ENCODE measurements at places on chromosomes 16 and 17.

- no peak for DNase-seq
Observed at GRCh38 chr16:48535369-48535787, 74.6 kb downstream of the N4BP1 start.

DNA sequence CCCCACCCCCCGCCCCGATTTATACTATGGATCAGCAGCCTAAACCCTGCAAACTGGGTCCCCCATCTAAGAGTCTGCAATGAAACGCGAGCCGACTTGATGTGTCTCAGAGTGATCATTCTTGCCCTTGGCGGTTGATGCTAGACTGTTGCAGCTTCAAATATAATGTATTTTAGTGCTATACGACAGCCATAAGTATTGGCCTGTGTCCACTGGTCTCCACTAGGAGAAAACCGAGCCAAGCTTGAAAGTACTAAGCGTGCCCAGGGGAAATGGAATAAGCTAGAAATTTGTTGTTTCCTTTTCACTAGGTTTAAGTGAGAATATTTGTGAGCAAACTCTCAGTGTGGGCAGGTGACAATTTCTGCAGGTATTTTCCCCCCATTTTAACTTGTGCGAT, 711.2 kb downstream of the MAF start:
- no peak for DNase-seq

GRCh38 chr17:5770441-5771270, 186.3 kb upstream of the NLRP1 start:
- DNase-seq = no peak

DNA sequence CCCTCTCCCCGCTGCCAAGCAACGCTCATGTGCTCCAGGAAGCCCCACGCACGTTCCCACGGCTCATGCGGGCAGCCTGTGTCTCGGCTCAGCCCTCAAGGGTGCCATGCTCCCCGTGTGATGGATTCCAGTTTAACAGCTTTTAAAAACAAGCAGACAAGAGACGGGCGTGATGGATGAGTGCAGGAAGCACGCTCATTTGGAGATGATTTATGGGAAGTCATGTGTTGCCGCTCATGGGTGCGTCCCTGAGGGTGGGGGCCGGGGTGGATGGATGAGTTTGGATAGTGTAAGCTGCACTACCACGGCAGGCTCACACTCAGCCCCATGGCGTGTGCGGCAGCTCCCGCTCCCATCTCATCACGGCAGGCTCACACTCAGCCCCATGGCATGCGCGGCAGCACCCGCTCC, 132.8 kb downstream of the RBFOX3 start:
- no peak for DNase-seq

- DNase-seq = no peak
Observed at GRCh38 chr17:78125138-78125913, 3.2 kb downstream of the TMC6 start.

GRCh38 chr17:4340914-4341615, 25.4 kb downstream of the UBE2G1 start:
- no peak for DNase-seq

- DNase-seq = no peak
Observed at GRCh38 chr17:74351552-74352210, 10.0 kb downstream of the BTBD17 start.

DNA sequence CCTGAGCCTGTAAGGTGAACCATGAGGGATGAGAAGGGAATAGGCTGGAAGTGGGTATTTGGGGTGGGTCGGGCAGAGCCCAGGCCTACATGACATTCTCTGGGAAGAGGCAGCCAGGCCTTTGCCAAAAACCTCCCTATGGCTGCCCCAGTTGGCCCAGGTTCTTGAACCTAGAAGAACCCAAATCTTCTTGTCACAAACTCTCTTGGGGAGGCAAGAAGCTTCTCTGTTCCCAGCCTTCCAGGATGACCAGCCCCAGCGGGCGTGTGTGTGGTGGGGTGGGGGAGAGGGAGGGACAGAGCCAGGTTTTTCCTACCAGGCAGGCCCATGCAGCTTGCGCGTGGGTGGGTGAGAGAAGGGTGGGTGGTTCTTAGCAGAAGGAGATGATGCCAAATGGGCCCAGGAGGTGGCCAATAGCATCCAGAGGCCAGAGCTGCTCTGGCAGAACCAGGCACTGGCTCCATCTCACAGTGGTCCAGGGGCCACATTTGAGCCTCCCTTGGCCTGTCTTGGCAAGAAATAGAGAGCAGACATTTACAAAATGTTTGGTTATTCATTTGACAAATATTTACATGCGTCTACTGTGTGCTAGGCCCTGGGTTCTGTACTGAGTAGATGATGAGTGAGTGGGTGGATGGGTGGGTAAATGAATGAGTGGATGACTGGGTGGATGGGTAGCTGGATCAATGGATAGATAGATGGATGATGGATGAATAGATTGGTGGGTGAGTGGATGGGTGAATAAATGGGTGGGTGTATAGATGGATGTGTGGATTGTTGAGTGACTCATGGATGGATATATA, 44.3 kb upstream of the PLCG2 start:
- DNase-seq = no peak

- DNase-seq = no peak
Observed at GRCh38 chr17:48748718-48749566, 20.4 kb upstream of the HOXB13 start.

DNA sequence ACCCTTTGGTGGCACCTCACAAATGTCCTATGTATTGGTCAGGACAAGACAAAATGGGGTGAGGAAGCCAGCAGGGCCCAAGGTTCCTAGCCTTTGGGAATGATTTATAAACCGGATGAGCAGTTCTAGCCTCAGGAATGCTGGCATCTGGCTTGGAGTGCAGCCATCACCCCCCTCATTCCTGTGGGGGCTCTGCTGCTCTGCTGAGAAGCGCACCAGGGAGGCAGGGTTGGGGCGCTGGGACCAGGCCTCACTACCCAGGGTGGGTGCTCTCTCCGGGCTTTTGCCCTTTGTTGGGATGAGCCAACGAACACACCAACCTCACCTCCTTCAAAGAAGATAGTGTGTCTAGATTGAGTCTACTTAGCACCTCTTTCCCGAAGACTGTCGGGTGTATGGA, 39.2 kb downstream of the TMEM11 start:
- DNase-seq = no peak

- DNase-seq = no peak
Observed at GRCh38 chr17:71192039-71192555, 928.7 kb upstream of the SOX9 start.

GRCh38 chr16:13335879-13336278, 434.5 kb downstream of the SHISA9 start:
- no peak for DNase-seq

- no peak for DNase-seq
Observed at GRCh38 chr17:48738803-48739526, 10.4 kb upstream of the HOXB13 start.

- DNase-seq = no peak
Observed at GRCh38 chr16:66418165-66418962, 8.7 kb upstream of the BEAN1 start.

DNA sequence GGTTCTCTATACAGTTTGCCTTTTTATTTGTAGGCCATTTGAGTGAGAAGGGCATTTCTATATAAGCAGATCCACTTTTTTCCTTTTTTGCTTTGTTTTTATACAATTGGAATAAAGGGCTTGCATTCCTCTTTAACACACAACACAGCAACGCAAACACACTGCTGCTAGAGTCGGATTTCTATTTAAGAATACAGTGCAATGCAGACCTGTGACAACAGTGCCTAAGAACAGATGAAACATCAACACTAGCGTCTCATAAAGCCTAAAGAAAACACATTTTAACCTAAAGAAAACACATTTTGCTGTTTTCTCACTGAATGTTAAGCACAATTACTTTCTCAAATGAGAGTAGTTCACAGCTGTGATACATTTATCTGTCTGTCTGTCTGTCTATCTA, 1141.1 kb downstream of the CDH11 start:
- no peak for DNase-seq

- DNase-seq = no peak
Observed at GRCh38 chr16:4904942-4905615, 31.9 kb downstream of the PPL start.

DNA sequence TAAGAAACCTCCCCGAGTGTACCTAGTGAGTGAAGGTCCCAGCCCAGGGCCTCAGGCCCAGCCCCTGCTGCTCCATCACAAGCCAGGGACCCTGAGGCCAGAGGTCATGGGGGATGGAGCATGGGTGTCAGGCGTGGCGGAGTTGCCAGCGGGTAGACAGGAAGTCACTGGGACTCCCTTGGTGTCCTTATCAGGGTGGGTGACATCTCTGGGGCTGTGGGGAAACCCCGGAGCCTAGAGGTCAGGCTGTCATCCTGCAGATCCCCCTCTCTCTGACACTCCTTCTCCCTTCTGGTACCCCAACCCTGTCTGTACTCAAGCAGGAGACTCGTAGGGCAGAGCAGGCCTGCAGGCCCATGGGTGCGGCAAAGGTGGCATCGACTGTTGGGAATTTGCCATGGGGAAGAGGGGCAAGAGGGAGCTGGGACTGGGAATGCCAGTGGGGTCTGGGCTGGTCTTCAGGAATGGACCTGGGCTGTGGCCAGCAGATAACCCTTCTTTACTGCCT, 10.8 kb upstream of the ADGRG1 start:
- no peak for DNase-seq

DNA sequence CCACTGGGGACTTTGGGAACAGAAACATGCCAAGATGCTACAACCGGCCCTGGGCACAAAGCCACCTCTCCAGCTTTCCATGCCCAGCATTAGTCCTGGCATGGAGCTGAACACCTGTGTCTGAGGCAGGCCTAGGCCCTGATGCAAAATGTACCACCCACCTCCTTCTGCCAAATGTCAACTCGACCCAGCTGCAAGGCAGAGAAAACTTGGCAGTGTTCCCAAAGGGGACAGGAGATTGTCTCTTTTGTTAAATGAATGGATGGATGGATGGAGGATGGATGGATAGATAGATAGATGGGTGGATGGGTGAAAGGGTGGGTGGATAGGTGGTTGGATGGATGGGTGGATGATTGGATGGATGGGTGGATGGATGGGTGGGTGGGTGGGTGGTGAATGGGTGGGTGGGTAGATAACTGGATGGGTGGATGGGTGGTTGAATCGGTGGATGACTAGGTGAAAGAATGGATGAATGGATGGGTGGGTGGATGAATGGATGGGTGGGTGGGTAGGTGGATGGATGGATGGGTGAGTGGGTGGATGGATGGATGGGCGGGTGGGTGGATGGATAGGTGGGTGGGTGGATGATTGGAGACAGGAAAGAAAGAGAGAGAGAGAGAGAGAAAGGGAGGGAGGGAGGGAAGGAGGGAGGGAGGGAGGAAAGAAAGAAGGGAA, 73.4 kb upstream of the TNRC6C start:
- no peak for DNase-seq

DNA sequence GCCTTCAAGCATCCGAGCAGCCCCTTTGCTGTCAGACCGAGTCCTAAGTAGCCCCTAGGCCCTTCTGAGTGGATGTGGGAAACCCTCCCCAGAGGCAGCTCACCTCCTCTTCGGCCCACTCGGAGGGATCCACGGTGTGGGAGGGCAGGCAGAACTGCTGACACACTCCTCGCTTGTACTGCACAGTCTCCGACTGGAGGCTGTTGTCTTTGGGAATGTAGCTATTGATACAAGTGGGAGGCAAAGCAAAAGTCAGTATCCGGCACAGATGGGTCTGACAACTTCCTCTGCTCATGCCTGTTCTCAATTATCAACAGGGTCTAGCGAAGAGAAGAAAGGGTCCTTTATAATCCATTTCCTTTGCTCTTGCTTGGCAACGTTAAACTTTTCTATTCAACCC, 25.9 kb upstream of the FOXJ1 start:
- no peak for DNase-seq

- no peak for DNase-seq
Observed at GRCh38 chr16:81932668-81933067, 78.6 kb downstream of the SDR42E1 start.

DNA sequence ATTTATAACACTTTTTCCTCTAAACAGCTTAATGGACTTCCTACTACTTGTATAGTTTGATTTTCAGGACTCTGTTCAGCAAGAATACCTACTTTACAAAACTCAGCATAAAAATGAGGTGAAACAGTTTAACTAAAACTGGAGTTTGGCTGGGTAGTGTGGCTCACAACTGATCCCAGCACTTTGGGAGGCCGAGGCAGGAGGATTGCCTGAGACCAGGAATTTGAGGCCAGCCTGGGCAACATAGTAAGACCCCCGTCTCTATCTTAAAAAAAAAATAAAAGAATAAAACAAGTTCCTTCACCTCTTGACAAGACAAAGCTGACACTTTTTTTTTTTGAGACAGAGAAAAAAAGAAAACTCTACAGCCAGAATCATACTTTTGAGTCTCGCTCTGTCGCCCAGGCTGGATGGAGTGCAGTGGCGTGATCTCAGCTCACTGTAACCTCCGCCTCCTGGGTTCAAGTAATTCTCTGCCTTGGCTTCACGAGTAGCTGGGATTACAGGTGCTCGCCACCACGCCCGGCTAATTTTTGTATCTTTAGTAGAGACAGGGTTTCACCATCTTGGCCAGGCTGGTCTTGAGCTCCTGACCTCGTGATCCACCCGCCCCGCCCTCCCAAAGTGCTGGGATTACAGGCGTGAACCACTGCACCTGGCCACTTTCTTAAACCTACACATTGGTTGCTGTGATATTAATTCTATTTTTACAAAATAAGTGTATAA, 2.6 kb downstream of the PDF start:
- no peak for DNase-seq

- DNase-seq = no peak
Observed at GRCh38 chr17:13476720-13477119, 125.0 kb downstream of the HS3ST3A1 start.

GRCh38 chr17:62937606-62938005, 28.4 kb upstream of the TANC2 start:
- no peak for DNase-seq

DNA sequence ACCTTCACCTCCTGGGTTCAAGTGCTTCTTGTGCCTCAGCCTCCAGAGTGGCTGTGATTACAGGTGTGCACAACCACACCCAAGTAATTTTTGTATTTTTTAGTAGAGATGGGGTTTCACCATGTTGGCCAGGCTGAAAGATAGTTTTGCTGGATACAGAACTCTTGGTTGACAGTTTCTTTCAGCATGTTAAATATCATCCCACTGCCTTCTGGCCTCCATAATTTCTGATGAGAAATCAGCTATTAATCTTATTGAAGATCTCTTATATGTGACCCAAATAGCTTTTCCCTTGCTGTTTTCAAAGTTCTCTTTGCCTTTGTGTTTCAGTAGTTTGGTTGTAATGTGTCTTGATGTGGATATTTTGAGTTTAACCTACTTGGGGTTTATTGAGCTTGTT, 50.3 kb upstream of the BRD7 start:
- DNase-seq = no peak

GRCh38 chr17:28916302-28916934, 13.5 kb upstream of the DHRS13 start:
- DNase-seq = no peak

GRCh38 chr16:74999219-74999608, 390 bp downstream of the ZNRF1 start:
- DNase-seq = no peak

Data from GOT3 (cell line).